ENCODE measurements at places on chromosomes 3 and 15.

DNA sequence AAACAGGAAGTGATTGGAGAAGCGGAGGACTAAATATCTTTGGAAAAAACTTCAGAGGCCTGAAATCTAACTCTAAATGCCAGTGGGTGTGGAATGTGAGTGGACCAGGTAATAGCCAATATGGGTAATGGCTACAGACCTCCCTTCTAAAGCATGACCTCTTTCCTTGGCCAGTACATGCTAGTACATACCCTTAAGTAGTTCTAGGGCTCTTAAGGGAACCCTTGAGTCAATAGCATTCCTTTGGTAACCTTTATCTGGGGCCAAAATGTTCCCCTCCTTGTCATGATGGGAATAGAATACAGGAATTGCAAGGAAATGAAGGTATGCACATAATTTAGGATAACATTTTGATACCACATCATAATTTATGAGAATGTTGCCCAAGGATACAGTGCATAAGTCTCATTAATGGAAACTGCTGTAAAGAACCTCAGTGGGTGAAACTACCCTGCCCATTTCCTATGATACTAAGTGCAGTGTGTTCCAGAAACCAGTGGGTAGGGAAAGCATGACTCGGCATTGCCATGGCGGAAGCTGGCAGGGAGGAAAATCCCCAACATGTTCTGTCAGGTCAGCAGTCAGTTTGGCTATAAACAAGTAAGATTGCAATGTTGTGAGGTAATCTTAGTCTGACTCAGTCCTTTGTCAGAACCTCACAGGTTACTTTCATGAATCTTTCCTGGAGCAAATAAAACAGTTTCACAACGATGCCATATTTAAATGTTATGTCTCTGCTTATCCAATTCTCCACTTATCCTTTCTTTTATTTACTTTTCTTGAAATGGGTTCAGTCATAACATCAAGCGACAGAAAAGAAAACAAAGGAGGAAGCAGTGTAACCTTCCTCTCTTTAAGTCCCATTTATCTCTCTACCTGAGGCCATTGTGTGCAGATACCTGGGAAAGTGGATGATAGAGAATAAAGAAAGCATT lies 23.5 kb upstream of the RAP2B start:
- DNase-seq: peak; percentile 81

DNA sequence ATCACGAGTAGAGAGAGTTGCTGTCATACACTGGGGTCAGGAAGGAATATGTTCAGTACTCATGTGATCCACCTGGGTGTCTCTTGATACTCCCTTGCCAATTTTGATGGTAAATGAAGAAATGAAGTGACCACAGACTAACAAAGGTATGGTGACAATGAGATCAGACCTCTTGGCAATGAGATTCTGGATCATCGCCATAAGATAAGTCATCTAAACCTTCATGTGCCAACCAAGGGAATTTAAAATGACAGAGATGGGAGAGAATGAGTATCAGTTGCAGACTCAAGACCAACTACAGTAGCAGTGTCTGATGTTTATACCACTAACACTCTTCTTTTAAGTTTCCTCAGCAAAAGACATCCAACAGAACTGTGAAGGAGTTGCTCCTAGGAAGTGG lies 601.0 kb downstream of the MECOM start:
- no peak for DNase-seq

GRCh38 chr3:155347901-155348300 lies 54.4 kb upstream of the STRIT1 start:
- no peak for DNase-seq

DNA sequence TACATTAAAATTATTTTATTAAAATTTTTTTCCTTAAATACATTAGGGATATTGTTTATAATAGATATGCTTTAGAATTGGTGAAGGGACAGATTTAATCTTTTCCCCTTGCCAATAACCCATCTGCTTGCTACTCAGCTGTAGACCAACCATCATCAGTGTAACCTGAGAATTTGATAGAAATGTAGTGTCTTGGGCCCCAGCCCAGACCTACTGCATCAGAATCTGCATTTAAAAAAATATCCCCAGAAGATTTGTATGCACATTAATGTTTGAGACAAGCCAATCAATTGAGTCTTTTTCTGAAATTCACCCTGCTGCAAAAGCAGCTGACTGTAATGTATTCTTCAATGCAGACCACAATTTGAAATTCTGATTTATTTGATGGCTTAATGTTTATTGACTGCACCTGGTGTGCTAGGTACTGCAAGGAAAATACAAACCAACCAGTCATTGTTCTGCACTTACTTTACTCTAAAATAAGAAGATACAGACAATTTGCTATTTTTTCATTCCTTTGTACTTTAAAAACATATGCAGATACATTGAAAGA lies 190.7 kb upstream of the SGO1 start:
- DNase-seq: no peak

GRCh38 chr15:56353119-56353518 lies 12.1 kb upstream of the TEX9 start:
- DNase-seq: no peak

- DNase-seq: no peak
These were observed 417.4 kb upstream of the NAALADL2 start for GRCh38 chr3:174441588-174442301.

DNA sequence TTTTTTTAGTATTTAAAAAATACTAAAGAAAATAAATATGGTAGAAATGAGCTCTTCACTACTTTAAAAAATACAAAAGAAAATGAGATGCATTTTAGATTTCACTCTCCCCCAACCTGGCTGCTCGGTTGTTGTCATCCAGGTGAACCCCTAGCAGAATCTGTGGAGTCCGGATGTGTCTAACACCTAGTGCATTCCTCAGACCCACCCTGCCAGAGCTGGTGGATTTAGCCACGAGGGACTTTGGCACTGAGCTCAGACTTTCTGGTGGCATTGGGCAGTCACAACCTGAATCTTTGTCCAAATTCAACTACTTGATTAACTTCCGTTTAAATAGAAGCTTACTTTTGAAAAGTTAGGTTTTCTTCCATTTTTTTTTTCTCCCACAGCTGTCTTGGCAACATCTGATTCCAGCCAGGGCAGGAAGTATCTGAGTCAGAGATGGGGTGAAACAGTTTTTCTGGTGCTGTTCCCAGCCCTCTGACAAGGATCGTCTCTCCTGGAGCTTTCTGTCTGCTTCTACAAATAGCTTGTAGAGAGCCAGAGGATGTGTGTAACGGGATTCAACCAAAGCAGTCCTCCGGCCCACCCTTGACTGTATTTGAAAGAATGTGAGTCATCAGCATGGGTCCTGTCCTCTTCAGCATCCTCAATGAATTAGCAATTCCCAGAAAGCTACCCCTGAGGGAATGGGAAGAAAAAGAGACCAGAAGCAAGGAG lies 301.8 kb upstream of the MCTP2 start:
- peak; percentile 65 for DNase-seq

GRCh38 chr3:49120096-49120437 lies 556 bp downstream of the USP19 start:
- no peak for DNase-seq

DNA sequence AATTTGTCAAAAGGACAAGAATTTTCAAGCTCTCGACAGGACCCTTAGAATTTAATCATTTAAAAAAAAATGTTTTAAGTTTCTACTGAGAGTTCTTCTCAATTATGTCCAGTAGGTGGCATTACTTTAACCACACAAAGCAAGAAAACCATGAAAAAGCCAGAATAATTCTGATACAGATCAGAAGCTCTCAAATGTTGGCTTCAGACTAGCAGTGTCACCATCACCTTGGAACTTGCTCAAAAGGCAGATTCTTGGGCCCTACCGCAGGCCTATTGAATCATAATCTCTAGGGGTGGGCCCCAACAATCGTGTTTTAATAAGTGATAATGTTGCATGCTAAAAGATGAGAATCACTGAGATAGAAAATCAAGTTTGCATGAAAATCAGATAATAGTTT lies 99.5 kb upstream of the KCNMB2 start:
- DNase-seq: peak; percentile 39

DNA sequence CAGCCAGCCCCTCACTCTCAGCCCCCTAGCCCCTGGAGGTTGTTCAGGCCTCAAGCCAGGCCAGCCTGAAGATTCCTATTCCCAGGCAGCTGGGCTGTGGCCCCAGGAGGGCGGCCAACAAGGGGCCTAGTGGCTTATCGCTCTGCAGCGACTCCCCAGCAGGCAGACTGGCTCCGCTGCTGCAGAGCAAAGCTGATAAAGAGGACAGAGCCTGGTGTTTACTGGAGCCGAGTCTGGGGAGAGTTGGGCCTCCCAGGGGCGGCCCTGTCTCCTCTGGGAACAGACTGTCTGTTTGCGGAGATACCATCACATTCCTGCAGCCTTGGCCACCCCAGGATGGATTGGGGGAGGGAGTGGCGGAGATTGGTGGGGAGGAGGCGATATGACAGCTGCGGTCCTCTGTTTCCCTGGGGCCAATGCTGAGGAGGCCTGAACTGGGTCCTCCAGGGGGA lies 22.4 kb upstream of the SMAD6 start:
- DNase-seq: no peak

DNA sequence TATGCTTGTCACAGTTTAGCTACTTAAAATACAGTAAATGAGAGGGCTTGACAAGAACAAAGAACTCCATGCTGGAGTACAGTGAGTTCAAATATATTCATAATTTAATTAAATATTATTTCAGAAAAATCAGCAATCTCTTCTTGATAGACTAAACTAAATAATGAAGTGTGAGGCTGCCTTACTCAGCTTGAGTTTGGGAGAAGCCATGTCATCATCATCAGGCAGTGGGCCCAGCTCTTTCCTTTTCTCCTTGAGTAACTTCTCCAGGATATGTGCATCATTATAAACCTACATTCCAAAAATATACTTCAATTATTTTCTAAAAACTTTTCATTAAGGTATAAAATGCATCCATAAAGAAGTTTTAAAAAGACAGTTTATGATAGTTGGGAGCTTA lies 70.5 kb downstream of the PBRM1 start:
- no peak for DNase-seq

- DNase-seq: no peak
These were observed 944 bp downstream of the SLITRK3 start for GRCh38 chr3:165195241-165195639.

- DNase-seq: no peak
These were observed 279.8 kb downstream of the FOXP1 start for GRCh38 chr3:71303627-71304200.

Measured in GM04503 (cell line).